ENCODE measurements at places on chromosomes 4 and X.

GRCh38 chrX:104749951-104750610 lies 184.1 kb downstream of the IL1RAPL2 start:
- peak; percentile 19 for DNase-seq

DNA sequence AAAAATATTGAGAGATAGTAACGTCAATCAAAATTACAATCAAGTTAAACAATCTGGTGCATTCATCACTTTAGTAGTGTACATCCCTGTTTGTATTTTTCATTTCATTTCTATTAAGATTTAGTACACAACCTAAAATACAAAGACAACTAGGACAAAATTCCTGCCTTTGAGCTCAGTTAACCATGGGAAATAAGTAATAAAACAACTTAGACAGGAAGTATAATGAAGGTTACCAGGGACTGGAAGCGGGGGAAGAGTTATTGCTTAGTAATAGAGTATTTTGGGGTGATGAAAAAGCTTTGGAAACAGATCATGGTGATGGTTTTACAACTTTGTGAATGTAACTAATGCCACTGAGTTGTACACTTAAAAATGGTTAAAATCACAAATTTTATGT lies 25.6 kb upstream of the ATXN3L start:
- no peak for DNase-seq

DNA sequence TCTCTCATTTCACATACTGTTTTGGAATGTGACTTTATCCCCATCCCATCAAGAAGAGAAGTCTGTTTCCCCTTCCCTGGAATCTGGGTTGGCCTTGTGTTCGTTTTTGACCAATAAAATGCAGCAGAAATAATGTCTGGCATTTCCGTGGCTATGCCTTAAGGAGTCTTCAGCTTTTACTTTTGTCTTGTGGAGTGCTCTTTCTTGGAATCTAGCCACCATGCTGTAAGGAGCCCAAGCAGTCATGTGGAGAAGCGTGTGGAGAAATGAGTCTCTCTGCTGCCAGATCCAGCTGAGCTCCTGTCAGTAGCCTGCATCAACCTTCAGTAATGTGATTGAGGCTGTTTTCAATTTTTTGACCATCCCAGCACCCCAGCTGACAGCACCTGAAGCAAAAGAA lies 84.4 kb upstream of the ARMCX2 start:
- DNase-seq: no peak

DNA sequence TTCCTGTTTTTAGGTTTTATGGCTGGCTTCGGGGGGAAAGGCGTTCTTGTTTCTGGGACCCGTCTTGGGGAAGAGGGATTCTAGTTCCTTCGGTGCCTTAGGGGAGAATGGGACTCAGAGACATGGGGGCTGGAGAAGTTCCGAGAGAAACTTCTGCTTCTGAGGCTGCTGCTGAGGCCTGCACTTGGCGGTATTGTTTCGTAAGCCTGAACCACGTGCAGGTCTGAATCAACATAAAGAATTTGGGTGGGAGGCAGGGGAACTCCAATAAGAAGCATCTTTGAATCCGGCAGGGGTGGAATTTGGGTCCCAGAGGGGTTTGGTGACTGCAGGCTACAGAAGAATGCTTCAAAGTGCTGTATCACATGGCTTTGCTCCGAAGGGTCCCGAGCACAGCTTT lies 15.1 kb downstream of the XG start:
- DNase-seq: no peak

DNA sequence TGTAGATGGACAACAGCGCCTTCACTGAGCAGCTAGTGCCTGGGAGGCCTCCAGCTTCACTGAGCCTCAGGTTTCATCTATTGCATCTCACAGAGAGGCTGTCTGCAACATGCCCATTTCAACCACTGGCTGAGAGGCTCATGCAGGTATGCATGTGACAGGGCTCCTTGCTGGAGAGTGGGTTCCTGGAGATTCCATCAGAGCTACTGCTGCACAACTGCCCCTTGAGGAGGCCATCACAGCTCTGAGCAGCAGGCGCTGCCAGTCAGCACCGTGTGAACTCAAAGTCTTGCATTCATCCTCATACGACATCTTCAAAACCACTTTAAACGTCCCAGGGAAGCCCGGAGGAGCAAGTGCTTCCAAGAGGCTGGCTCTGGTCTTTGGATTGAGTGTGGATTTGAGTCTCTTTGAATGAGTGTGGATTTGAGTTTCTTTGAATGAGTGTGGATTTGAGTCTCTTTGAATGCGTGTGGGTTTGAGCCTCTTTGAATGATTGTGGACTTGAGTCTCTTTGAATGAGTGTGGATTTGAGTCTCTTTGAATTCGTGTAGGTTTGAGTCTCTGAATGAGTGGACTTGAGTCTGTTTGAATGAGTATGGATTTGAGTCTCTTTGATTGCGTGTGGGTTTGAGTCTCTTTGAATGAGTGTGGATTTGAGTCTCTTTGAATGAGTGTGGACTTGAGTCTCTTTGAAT lies 8.7 kb downstream of the P2RY8 start:
- DNase-seq: no peak

- no peak for DNase-seq
Measured at GRCh38 chr4:189385579-189385978, 555.1 kb upstream of the FRG1 start.

DNA sequence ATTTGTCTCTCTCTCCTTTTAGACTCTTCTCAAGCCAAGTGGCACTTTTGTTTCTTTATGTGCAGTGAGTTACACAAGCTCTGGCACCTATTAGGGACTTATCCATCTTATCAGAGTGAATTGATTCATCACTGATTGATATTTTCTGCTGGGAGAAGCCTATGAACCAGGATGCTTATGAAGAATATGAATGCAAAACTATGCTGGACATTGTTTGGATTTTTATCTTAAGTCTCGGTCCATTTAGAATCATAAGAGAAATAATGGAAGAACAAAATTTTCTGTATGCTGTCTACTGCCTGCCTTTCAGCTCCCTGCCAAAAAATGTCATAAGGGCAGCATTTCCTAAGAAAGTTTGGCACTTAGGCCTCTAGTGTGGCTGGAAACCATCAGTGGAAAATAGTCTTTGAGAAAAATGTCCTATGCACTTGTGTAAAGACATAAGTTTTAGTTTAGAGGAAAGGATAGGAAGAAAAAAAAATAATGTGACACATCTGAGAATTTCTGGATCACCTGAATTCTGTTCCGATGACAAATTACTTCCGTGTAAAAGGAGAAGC lies 365.7 kb upstream of the MAD2L1 start:
- DNase-seq: peak; percentile 40

- DNase-seq: no peak
Measured at GRCh38 chr4:72564789-72565188, 4.2 kb downstream of the ADAMTS3 start.

- no peak for DNase-seq
Measured at GRCh38 chr4:21888195-21888976, 60.2 kb downstream of the KCNIP4 start.

DNA sequence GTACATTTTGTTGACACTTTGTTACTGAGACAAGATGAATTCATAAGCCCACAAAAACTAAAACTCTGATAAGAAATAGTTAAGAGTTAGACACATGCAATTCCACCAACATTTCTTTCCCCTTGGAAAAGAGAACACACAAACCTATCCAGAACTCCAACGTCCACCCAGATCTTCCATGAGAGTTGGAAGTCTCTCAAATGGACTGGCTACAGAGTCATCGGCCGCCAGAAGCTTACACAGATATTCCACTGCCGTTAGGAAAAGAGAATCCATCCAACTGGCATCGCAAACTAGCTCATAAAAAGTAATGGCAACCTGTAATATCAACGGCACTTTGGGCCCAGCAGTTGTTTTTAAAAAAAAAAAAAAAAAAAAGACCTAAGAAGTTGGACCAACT lies 114.7 kb downstream of the PRKX start:
- DNase-seq: peak; percentile 71

DNA sequence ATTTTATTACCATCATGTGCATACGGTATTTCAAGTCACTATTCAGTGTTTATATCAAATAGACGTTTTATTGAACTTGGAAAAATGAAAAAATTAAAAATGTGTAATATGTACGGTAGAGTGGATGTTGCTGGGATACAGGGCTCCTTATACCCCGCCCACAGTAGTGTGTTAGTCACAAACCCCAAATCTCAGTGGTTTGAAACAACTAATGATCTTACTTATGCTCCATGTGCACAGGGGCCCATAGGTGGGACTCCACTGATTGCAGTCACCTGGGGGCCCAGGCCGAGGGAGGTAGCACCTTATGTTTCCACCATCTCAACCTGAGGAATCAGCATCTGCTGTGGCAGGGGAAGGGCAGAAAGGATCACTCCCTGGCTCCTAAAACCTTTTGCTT lies 18.1 kb downstream of the LSM6 start:
- DNase-seq: no peak

GRCh38 chr4:150950657-150951288 lies 64.3 kb downstream of the LRBA start:
- DNase-seq: no peak

GRCh38 chr4:87732033-87732765 lies 67.2 kb upstream of the IBSP start:
- no peak for DNase-seq

GRCh38 chrX:107825698-107826237 lies at the start of gene MID2:
Gene MID2, plus strand, starts transcription at chrX:107825866. Its CDS starts 561 bp downstream, at chrX:107826427.
- DNase-seq: peak; percentile 59

- DNase-seq: peak; percentile 21
Measured at GRCh38 chr4:22897520-22898108, 204.9 kb downstream of the GBA3 start.

DNA sequence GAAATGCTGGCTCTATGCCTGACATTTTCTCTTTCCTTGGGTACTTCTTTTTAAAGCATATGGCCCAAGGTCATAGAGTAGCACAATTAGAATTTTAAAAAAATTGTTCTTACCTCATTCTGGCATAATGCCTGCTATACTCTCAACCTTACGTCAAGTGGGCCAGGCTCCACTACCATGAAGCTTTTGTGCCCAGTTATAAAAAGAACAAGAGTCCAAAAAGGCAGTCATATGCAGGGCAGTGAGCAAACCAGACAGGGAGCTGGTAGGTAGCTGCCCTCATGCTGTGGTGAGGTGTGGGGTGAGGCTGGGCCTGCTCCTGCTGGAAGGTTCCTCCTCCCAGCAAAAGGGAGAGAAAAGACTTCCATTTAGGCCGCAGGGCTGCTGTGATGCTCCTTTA lies 64.4 kb upstream of the UCP1 start:
- DNase-seq: no peak

DNA sequence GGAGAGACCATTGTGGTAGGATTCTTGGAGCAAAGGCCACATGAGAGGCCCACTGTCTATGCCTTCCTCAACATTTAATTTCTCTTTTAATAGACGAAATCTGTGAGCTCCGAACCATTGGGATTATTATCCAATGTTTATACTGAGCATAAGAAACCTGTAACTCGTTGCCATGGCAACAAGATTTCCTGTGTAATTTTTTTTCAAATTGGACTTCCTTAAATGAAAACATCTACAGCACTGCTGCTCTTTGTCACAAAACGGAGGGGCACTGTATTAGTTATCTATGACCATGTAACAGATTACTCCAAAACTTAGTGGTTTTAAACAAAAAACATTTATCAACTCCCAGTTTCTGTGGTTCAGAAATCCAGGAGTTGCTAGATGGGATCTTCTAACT lies 38.7 kb downstream of the PPP1R2C start:
- DNase-seq: no peak

DNA sequence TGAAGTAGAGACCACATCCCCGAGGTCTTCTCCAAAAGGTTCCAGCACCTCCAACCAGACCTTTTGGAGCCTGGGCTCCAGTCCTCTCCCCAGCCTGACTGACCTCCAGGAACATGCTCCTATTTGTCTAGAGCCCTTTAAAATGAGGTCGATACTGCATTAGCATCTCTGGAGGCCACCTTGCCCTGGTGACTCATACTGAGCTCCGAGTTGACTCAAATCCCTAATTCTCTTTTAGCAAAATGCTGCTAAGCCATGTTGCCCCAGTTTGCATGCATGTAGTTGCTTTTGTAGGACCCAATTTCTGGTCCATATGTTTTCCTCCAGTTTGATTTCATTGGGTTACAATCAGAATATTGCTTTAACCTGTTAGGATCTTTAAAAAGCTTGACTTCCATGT lies 43.5 kb upstream of the CITED1 start:
- no peak for DNase-seq

- no peak for DNase-seq
Measured at GRCh38 chr4:189128341-189128740, 812.3 kb upstream of the FRG1 start.

- no peak for DNase-seq
Measured at GRCh38 chr4:175935016-175935661, 123.1 kb upstream of the GPM6A start.
